ENCODE measurements at places on chromosomes 3 and 15. TPM values are rescaled to one million over a fixed set of nuclear protein-coding genes. Genes with fewer than 3 reads are reported as not detected.

PLSCR4 gene
- polyA plus RNA-seq = 0.05 TPM

PRC1 gene
- 125 TPM for polyA plus RNA-seq

SPINK8 gene
- not detected for polyA plus RNA-seq

ERICH6 gene
- polyA plus RNA-seq = 0.08 TPM

Measured in SK-N-SH (cell line).